Activated CD4-positive, alpha-beta memory T cell treated with anti-CD3 and anti-CD28 coated beads, Interleukin-2, amount 10 ng/mL, durations not matched to agents 7 days and 5 days (primary cell): ENCODE measurements at places on chromosomes 1 and 21. TPM values are rescaled to one million over a fixed set of nuclear protein-coding genes. Genes with fewer than 3 reads are reported as not detected.

GRCh38 chr1:54557671-54558355, 9.8 kb downstream of the ACOT11 start:
- no peaks in the 10 kb centered on the region for H3K36me3 ChIP-seq
- H3K27ac ChIP-seq, result no peak overlapping the region
- H3K4me1 ChIP-seq, result no peaks in the 10 kb centered on the region
- H3K4me3 ChIP-seq, result no peak overlapping the region
- H3K27me3 ChIP-seq, result peaks cover 2% of the 10 kb centered on the region
- peak; percentile 0 for DNase-seq

DNA sequence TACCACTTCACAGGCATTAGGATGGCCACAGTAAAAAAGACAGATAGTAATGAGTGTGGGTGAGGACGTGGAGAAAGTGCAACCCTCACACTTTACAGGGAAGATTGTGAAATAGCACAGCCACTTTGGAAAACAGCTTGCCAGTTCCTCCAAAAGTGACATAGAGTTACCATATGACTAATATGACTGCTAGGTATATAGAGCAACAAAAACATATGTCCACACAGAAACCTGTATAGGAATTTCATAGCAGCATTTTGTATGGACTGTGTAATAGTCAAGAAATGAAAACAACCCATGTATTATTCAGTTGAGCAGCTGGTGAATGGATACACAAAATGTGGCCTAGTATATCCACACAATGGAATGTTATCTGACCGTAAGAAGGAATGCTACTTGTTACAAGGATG, 30.4 kb upstream of the LBR start:
- H3K27ac ChIP-seq, result no peak overlapping the region
- H3K27me3 ChIP-seq, result no peaks in the 10 kb centered on the region
- no peak overlapping the region for H3K4me3 ChIP-seq
- DNase-seq, result no peak

GRCh38 chr1:157505481-157506272, 46.6 kb downstream of the FCRL5 start:
- H3K4me1 ChIP-seq, result no peaks in the 10 kb centered on the region
- peaks cover 19% of the 10 kb centered on the region for H3K27me3 ChIP-seq
- H3K36me3 ChIP-seq, result no peaks in the 10 kb centered on the region
- no peak overlapping the region for H3K4me3 ChIP-seq
- H3K27ac ChIP-seq, result no peak overlapping the region

DNA sequence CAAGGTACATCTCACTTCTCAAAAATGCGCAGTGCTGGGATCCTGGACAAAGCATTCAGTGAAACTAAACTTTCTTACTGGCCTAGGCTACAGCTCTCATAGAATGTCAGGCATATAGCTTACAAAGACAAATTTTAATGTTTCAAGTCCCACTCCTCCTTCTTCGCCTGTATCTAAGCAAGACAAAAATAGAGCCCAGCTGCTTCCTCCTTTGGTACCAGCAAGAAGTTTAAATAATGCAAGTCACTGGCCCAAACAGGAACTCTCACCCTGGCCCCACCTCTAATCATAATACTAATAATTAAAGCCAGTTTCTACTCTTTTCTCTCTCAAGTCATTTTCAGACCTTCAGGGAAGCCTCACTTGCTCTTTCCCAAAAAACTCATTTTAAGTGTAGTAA, 1267.9 kb downstream of the MRPL39 start:
- no peak for DNase-seq
- no peak overlapping the region for H3K27ac ChIP-seq
- H3K4me3 ChIP-seq, result no peak overlapping the region
- no peaks in the 10 kb centered on the region for H3K36me3 ChIP-seq

DNA sequence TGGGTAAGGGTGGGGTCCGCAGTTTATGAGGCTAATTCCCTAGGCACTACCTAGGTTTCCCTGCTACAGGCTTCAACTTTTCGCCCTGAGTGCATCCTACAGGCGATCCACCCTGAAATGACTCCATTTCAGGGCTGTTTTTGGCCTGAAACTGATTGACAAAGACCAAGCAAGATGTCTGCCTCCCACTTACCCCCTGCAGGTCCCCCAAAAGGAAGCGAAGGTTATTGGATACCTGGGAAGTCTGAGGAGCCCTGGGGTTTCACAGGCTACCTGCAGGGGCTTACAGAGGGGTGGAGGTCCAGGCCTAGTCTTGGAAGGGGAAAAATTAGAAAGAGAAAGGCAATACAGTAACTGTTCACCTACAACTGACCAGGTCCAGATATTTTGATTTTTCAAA, 3.3 kb upstream of the TBX15 start:
- H3K36me3 ChIP-seq, result peaks cover 21% of the 10 kb centered on the region
- DNase-seq, result no peak
- H3K4me3 ChIP-seq, result no peak overlapping the region
- H3K27ac ChIP-seq, result no peak overlapping the region
- H3K27me3 ChIP-seq, result peaks cover 82% of the 10 kb centered on the region

- H3K4me3 ChIP-seq, result peak overlapping the region; percentile 84
- H3K4me1 ChIP-seq, result peaks cover 51% of the 10 kb centered on the region
- DNase-seq, result peak; percentile 49
- peak overlapping the region; percentile 93 for H3K27ac ChIP-seq
- H3K36me3 ChIP-seq, result peaks cover 22% of the 10 kb centered on the region
- no peaks in the 10 kb centered on the region for H3K27me3 ChIP-seq
Observed at GRCh38 chr1:248858096-248858890, 592 bp downstream of the ZNF692 start.

DNA sequence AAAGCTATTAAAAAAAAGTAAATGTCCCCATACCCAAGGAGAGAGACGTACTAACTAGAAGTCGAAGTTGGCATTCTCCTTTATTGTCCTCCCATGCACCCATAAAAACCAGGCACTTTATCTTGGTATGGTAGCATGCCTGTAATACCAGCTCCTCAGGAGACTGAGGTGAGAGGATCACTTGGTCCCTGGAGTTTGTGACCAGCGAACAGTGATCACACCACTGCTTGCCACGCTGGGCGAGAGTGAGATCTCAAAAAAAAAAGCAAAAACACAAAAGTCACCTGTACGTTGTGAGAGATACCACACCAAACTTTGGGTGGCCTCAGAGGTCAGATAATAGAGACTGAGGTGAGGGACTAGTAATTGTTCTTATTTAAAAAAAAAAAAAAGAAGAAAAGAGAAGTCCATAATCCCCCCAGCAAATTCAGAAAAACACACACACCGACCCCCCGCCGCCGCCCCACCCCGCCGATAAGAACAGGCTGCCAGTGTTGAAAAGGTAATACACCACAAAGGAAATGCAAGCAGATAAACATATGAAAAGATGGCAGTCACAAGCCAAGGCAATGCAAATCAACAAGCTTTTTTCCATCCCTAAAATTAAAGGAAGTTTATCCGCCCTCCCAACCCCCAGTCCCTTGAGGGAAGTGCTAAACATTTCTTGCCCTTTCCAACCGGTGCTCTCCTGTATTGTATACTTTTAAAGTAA, 3.6 kb downstream of the L1TD1 start:
- H3K4me3 ChIP-seq, result no peak overlapping the region
- H3K4me1 ChIP-seq, result no peaks in the 10 kb centered on the region
- H3K27me3 ChIP-seq, result peaks cover 25% of the 10 kb centered on the region
- H3K27ac ChIP-seq, result no peak overlapping the region

GRCh38 chr21:37566790-37567615, 200.4 kb downstream of the DYRK1A start:
- no peak overlapping the region for H3K27ac ChIP-seq
- no peak for DNase-seq
- H3K36me3 ChIP-seq, result no peaks in the 10 kb centered on the region
- peaks cover 4% of the 10 kb centered on the region for H3K27me3 ChIP-seq
- peaks cover 24% of the 10 kb centered on the region for H3K4me1 ChIP-seq

- peaks cover 15% of the 10 kb centered on the region for H3K36me3 ChIP-seq
- H3K27me3 ChIP-seq, result no peaks in the 10 kb centered on the region
- no peak overlapping the region for H3K4me3 ChIP-seq
- H3K4me1 ChIP-seq, result peaks cover 44% of the 10 kb centered on the region
- no peak for DNase-seq
Observed at GRCh38 chr1:205593532-205593931, 38.3 kb downstream of the ELK4 start.

Gene UBIAD1
- total RNA-seq, result 19.9 TPM

Gene CD48
- 404 TPM for total RNA-seq

Gene RCSD1
- total RNA-seq, result 158 TPM

Gene RRP1B
- 43.3 TPM for total RNA-seq

Gene KCNE2
- total RNA-seq, result not detected
